ENCODE measurements at places on chromosomes 6 and 20.

DNA sequence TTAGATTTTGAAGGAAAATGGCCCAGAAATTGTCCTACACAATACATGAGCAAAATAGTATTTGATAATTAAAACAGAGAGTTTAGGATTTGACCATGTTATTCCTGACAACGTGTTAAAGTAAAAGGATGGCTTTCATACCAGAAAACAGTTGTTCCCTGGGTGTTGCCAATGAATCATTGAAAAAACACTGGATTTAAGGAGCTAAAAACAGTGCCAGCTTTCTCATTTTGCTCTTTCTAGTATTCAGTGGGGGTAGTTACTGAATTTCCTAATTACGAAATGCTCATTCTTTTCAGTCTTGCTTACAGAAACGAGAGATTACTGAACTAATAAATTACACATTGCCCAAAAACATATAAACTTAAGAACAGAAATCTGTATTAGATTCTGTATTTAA, 26.6 kb upstream of the SNAP91 start:
- no peak for DNase-seq

DNA sequence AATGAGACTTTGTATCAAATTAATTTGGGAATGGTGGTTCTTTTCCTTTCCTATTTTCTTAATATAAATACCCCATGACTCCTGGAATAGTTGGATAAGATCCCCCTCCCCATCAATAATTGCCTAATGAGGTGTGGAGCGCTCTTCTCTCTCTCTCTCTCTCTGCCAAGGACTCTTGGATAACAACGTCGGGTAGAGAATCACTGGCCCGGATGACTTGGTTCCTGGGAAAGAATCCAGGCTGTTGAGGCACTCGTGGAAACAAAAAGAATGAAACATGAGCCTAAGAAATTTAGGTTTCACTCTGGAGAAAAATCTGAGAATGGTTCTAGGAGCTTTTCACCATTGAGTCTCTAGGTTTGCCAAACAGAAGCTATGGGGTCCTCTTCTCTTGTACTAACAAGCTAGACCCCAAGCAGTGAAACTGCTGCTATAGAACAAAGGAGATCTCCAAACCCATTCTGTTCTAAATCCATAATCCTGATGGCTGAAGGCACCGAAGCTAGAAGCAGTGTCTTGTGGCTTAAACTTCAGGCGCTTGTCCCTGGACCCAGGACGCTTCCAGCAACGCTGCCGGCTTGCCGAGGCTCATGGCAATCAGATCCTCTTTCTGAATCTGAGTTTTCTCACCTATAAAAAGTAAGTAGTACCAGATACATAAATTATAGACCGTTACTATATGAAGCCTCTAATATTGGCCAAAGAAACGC, 241.6 kb upstream of the BTBD3 start:
- DNase-seq = no peak

DNA sequence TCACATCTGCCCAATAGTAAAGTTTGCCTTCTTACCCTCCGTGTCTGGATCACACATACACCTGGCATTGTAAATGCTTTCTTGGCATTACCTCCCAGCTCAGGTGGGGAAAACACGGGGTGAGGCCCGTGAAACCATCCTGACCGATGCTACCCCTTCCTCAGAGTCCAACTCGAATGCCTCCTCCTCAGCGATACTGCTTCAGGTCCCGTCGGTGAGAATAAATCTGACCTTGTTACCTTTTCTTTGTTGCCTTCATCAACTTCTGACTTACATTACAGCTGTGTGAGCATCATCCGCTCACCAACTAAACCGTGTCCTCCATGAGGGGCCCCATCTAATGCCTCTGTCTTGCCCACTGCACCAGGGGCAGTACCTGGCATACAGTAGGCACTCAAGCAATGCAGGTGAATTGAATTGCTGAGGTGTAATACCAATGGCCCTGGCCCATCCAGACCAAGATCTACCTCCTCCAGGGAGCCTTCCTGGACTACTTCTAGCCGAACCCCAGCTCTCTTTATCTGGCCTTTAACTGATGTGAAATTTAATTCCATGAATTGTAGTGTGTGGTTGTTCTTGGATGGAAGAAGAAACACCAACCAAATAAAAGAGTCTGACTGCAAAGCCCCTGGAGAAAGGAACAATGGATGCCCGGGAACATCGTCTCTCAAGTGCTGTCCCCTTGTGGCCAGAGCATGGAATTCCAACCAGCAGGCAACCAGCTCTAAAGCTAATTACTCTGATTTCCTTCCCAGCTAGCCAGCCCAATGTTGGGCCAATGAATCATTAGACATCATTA, 141.5 kb downstream of the ANKRD60 start:
- DNase-seq = no peak

DNA sequence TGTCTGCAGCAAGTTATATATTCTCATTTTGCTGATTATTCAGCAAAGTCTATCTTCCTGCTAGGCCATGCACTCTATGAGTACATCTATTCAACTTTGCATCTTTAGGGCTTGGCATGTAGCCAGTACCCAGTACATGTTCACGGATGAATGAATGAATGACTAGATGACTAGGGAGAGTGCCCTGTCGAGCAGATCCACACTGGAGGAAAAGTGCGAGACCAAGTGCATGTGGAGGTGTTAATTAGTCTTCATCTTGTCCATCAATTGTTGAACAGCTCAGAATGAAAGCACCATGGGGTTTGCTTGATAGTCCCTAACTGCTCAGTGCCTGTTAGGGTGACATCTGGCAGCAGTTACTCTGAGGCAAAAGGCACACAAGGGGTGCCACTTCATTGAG, 30.4 kb downstream of the TM9SF4 start:
- no peak for DNase-seq

- DNase-seq = no peak
Observed at GRCh38 chr6:10402648-10403311, 12.1 kb downstream of the TFAP2A start.

DNA sequence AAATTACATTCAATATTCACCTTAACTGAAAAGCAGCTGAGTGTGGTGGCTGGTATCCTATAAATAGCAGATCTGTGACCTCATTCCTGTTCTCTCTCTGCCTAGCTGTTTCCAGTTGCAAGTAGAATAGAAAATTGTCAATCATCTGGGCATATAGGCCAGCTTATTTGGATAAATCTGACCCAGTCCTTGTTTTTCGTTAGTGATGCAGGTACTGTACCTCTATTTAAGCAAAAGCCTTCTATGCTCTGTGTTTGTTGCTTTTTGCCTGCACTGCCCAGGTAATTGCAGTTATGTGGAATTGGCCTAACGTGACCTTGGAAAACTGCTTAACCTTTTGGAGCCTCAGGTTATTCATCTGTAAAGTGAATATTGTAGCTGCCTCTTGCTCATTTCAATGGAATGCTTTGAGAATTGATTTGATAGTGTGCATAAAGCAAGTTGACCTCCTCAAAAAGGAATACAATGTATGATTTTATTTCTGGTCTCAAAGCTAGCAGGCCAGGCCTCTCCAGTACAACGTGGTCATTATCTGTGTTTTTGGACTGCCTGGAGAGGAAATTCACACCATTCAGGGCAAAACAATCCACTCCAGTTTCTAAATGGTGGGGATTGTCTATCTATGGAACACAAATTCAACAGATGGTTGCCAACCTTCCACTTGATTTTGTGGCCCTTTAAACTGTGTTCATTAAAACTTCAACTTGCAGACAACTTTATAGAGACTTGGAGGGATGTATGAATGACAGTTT, 508.7 kb upstream of the CITED2 start:
- no peak for DNase-seq

- DNase-seq = no peak
Observed at GRCh38 chr20:62925420-62926228, 681 bp downstream of the DIDO1 start.

DNA sequence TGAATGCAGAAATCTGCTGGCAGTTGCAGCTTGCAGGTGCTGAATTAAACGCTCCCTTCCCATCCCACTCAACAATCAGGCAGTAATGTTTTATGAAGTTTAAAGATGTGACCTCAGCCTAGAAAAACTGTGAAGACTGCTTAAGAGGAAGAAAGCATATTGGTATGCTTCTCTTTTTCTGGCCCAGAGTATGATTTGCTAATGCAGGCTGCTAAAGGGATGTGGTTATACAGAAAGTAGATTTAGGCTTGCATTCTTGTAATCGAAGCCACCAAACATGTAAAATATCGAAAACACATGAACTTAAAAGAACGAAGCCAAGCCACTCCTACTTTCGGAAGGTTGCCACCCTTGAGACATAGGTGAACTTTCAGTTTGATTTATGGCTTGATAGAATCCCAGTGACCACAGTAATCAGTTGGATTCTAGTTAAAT, 40.7 kb downstream of the MAP3K5 start:
- no peak for DNase-seq

DNA sequence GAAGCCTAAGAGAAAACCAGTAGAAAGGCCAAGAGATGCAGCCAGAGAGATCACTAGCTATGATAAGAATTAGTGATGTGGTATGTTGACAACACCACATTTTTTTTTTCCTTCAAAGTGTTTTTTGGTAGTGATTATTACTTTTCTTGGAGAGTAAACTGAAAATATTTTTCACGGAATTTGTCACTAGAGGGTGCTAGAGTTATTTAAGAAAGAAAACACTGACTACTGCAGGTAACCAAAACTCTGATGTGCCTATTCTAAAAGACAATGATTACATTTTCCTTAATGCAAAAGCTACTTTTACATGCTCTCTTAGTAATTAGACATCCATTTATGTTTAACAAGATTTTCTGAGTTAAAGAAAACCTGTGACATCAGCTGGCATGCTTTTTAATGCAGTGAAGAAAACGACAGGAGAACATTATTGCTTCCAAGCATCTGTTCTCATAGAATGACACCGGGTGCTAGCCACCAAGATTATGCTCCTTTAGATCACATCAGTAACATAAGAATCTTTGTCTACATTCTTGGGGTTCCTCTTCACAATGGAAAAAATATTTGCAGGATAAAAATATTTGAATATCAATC, 28.8 kb downstream of the RWDD2A start:
- no peak for DNase-seq

DNA sequence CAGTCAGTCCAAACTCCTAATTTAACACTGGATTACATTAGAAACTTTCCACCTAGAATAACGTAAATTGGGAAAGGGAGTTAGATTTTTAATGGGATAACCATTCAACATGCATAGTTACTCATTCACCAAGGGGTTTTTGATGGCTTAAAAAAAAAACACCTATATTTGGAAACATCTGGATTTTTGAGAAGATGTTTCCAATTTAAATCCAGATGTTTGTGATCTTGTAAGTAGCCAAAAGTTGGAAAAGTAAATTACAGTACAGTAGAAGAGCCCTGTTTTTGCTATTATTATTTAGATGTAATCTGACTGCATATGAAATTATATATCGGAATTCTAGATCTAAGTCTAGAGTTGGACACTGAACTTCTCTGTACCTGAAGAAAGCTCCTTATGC, 478.2 kb downstream of the CD83 start:
- no peak for DNase-seq

- no peak for DNase-seq
Observed at GRCh38 chr6:30548375-30548774, 7.9 kb downstream of the GNL1 start.

DNA sequence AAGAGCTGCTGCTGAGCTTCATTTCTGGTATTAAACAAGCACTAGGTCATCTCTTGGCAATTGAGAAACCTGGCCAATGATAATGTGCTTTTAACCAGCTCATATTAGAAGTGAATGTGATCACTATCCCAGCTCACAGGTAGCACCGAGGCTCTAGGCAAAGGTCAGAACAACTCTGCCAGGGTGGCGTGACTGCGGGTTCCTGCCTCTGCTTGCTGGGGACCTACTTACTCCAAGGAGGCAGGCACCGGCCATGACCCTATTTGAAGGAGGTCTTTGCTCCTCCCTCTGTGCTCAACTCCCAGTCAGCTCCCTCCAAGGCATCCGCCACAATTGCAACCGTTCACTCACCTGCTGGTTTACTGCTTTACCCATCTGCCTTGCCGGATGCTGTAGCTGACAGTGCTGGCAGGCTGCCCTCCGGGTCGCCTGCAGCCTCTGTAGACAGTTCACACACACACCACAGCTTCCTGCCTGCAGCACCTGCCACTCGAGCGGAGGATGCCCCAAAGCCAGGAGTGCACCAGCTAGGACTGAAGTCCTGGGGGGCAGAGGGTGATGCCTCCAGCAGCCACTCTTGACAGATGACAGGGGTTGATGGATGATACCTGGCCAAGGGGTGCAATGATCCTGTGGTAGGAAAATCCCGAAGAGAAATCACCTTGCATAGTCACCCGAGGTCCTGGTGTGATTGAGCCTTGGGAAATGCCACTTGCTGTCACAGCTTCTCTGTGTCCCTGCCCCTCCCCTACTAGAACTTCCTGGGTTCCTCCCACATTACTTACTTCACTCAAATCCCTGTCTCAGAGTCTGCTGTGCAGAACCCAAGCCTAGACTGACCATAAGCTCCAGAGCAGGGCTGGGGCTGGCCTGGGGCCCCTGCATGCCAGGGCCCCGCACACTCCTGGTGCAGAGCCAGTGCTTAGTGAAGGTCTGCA, 8.8 kb upstream of the VSX1 start:
- DNase-seq = no peak

DNA sequence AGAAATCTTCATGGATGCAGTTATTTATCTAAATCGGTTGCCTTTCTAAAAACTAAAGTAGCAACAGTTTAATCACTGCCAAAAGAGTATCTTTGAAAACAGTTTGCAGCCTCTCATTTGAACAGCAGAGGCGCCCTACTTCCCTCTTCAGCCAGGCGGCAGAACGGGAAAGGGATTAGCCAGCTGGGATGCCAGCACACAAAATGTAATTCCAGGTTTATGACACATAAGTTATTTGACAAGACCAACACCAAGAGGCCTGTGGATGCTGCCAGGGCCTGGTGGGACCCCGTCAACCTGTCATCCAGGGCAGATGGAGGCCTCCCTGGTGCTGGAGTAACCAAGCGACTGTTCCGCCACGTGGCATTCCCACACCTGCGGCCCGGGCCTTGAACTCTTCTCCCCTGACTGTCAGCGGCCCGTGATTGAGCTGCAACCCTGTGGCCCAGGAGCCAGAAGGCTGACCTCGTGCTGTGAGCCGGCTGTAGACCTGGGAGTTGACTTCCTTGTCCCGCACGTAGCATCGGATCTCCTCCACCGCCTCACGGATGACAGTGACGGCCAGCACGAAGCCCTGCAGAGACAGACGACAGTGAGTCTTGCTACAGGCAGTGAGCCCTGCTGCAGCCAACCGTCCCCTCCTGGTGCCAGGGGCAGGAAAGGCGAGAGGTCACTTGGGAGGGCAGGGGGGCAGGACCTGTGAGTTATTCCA, 55.5 kb downstream of the ATP9A start:
- DNase-seq = no peak

GRCh38 chr6:112400282-112400681, 53.2 kb downstream of the RFPL4B start:
- DNase-seq = no peak

GRCh38 chr6:12577124-12577850, 139.3 kb upstream of the PHACTR1 start:
- DNase-seq = no peak

GRCh38 chr20:3313683-3314065, 74.7 kb upstream of the SLC4A11 start:
- no peak for DNase-seq
